HEK293T (cell line): ENCODE measurements at places on chromosomes 3 and 15.

DNA sequence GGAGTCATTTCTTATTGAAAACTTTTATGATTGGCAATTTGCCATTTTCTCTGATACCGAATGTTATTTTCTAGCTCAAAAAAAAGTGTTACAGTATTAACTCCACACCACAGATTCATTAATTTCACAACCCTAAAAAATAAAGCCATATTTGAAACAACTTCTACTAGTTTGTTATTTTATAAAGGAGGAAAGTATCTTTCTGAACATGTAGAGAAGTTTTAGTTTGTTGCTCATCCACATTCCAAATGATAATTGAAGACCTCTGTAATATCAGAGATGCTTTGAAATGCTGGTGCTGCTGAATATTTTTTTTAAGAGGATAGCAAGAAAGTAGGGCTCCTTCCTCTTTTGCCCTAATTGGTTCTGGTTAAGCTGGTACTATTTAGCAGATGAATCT lies 1.9 kb downstream of the VGLL3 start:
- no peak for DNase-seq

DNA sequence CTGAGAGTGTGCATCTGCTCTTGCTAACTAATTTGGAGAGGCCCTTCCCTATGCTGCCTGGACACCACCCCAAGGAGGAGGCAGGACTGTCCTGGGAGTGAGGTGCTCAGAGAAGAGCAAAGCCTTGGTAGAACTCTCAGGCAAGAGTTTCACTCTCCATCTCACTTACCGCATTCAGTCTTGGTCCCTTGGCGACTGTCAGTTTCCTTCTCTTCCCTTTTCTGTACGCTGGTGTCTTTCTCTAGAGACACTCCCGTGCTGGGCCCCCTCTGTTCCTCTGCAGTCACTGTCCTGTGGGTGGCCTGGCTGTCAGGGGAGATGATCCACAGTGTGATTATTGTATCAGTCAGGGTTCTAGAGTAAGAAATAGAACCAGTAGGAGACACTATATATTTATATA lies 44.0 kb downstream of the IDH2 start:
- DNase-seq = no peak

DNA sequence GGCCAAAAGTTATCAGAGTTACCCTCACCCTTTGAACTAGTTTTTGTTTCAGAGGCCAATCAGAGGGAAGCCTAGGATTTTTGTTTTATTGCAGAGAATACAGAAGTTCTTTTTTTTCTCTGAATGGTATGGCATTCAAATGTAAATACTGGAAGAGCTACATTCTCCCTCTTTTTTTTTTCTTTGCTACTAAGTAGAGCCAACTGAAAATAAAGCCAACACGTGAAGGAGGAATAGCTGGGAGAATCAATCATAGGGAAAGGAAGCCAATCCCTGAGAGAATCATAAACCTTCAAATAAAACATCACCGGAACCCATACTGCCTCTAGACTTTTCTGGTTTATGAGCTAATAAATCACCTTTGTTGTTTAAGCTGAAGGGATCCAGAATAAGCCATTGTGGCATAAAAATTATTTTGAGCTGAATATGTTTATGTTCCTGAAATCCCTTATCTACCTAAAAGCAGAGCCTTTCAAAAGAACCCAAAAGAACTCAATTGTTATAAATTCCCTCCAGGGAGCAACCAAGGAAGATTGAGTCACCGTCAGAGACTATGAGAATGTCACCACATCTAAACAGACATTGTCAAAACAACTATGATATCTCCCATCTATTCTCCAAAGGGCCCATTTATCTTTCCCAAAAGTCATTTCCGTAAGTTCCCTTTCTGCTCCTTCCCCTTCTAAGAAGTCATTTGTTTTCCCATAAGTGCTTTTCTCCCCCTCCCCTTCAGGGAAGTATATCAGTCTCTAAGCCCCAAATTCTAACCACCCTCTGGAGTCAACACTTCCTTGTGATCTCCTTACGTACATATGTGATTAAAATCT lies 3.8 kb upstream of the ZNF280D start:
- no peak for DNase-seq

DNA sequence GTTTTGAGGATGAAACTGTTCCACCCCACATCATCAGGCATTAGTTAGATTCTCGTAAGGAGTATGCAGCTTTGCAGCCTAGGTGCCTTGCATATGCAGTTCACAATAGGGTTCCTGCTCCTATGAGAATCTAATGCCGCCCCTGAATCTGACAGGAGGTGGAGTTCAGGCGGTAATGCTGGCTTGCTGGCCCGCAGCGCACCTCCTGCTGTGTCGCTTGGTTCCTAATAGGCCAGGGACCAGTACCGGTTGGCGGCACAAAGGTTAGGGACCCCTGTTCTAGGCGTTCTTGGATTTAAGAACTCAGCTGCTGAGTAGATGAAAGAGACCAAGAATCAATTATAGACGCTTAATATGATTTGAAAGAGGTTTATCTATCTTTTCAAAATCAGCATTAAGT lies 595.4 kb downstream of the CADM2 start:
- DNase-seq = no peak

- no peak for DNase-seq
Observed at GRCh38 chr3:150446470-150446977, 38.4 kb downstream of the TSC22D2 start.

DNA sequence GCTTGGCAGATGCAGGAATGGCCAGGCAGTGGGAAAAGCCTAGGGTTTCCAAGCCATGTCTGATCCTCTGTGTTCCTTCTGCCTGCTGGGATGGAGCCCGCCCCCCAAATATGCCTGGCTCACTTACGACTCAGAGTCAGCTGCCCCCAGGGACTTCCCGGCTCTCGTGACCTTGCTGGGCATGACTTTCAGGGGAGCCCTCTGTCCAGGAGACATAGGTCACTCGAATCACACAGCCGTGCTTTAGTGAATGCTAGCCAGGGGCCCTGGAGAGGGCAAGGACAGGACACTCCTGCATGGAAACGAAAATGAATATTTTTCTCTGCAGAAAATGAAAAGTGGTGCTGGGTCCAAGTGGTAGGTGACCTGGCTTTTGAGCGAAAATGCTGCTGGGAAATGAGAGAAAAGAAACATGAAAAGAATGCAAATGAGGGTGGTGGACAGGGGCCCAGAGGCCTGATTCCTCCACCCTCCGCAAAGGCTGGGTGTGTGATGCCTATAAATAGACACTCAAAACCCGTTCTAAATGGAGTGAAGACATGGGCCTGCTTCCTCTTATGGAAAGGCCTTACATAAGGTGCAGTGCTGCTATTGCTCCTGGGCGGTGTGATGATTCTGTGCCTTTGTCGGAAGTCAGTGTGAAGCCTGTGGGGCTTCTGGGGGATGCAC lies 107.4 kb downstream of the APBA2 start:
- DNase-seq = no peak

DNA sequence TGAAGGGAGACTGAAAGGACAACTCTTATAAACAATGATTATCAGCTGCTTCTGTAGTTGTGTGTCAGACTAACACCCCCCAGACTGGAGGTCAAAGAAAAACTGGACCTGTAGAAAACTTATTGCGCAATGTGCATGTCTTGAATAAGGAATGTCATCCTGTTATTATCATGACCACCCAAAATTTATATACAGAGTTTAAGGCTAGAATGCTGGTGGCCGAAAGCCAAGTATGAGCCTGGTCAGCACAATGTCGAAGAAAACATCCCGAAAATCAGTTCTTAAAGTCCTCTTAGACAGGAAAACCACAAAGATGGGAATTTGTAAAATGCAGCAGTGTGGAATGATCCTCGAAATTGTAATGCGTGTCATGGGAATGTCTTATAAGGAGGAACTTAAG lies 29.3 kb downstream of the RFTN1 start:
- DNase-seq = no peak

- DNase-seq = no peak
Observed at GRCh38 chr3:121483290-121483689, 62.5 kb downstream of the POLQ start.

DNA sequence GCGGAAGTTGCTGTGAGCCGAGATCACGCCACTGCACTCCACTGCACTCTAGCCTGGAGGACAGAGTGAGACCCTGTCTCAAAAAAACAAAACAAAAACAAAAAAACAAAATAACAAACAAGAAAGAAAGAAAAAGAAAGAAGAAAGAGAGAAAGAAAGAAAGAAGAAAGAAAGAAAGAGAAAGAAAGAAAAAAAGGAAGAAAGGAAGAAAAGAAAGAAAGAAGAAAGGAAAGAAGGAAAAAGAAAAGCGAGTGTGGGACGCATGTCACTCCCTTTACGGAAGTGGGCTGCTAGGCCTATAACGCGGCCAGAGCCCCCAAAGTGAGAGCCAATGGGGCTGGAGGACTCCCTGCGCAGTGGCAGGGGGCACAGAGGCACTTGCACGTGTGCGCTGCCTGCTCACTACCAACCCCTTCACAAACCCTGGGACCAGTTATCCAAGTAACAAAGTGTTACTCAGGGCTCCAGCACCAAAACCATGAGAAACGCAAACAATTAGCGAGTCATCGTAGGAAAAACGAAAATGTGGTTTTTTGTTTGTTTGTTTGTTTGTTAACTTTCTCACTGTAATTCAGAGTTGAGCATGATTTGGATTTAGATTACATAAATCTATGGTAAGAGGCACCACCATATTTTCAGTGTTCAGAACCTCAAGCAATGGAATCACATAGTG lies 40.8 kb upstream of the ATP1B3 start:
- no peak for DNase-seq

GRCh38 chr3:194158942-194159439 lies 23.0 kb downstream of the HES1 start:
- no peak for DNase-seq

GRCh38 chr3:197139586-197139985 lies 110.0 kb upstream of the MELTF start:
- DNase-seq = no peak

DNA sequence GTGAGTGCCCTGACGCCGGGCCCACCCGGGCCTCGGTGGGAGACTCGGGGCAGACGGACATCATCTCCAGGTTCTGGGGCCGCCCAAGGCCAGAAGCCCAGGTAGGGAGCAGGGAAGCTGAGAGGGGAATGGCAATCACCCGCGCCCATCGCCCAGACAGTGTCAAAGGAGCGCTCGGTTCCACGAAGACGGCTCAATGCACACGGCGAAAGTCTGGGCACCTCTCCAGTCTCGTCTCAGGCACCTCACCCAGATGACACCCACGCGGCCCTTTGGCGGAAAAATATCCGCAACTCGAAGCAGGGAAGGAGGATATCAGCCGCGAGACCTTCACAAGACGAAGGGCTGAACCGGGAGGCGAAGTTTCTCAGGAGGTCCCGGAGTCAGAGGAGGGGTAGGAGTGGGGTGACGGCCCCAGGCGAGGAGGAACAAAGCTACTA lies 916 bp downstream of the IL17RD start:
- no peak for DNase-seq

GRCh38 chr15:70806992-70807712 lies 43.8 kb upstream of the UACA start:
- no peak for DNase-seq

GRCh38 chr3:183653209-183654064 lies 18.0 kb downstream of the KLHL24 start:
- DNase-seq = no peak

DNA sequence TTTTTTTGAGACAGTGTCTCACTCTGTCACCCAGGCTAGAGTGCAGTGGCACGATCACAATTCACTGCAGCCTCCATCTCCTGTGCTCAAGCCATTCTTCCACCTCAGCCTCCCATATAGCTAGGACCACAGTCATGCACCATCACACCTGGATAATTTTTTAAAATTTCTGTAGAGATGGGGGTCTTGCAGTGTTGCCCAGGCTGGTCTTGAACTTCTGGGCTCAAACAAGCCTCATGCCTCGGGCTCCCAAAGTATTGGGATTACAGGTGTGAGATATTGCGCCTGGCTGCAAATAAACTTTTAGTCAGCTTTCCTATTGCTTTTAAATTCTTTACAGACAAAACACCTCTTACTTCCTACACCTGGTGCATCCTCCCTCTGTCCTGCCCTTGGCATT lies 102.1 kb upstream of the VEPH1 start:
- no peak for DNase-seq

GRCh38 chr15:98437752-98438151 lies 210.6 kb upstream of the IGF1R start:
- DNase-seq = no peak

DNA sequence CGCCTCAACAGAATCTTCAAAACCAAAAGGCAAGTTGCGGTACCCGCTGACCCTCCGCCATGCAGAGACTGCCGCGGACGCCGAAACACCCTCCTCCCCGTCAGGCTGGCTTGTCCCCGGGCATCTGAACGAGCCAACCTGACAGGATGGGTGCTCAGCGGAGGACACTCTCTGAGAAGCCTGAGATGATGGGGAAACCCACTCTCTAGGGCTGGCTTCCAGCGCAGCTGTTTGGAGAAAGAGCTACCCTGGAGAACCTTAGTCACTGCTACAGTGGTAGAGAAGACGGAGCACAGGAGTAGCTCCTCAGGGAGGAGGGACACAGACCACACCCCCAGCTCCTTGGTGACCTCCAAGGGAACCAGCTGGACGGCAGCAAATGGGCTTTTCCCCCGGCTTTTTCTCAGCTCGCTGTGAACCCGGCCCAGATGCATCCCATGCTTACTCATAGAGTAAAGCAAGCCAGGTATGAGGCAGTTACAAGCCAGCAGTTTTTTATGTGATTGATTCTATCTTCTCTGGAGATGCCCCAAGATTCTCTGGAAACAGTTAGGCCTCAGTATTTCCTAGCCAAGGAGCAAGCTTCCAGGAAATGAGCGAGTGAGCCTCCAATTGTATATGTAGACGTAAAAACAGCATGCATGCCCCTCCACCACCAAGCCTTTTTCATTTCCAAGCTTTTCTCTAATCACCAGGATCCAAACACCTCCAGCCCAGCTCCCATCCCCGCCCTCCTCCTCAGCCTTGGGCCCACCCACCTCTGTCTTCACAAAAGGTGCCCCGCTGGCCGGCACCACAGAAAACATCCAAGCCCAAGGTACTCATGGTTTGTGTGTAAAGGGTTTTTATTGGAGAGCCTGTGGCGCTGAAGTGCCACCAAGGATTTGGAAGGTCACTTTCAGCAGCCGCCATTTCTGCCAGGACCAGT lies 38.7 kb downstream of the FAM174B start:
- no peak for DNase-seq

DNA sequence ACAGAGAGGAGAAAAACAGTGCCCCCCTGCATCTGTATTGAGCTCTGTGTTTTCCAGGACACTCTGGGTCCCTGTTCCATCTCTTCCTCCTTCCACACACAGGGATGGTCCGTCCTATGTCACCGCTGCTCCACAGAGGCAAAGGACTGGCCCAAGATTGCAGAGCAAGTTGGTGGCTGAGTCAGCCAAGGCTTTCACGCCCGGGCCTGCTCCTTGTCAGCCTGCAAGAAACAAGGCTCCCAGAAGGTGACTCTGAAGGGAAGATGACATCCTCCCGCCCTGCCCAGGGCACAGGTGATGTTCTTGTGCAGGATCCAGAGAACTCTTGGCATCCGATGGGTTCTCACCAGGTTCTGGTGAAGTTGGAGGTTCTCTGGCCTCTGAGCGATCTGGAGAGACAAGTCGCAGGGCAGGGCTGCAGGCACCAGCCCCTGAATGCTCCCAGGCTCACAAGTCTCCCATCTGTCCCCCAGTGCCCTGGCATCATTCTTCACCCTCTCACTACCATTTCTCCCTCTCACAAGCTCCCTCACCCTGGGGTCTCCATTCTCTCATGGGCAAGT lies 138.6 kb downstream of the MEGF11 start:
- DNase-seq = no peak

- DNase-seq = no peak
Observed at GRCh38 chr3:46470831-46471230, 6.1 kb upstream of the LTF start.
